CD4-positive, alpha-beta T cell (primary cell): ENCODE measurements at places on chromosomes 1 and 21. TPM values are rescaled to one million over a fixed set of nuclear protein-coding genes. Genes with fewer than 3 reads are reported as not detected.

Gene SFN
- 2.0 TPM for total RNA-seq

Gene CFHR2
- total RNA-seq, result not detected

Gene URB1
- 5.7 TPM for total RNA-seq

Gene SYCP1
- not detected for total RNA-seq

Gene GBP7
- not detected for total RNA-seq

Gene LRRC38
- not detected for total RNA-seq

Gene CFHR1
- not detected for total RNA-seq

Gene UBR4
- total RNA-seq, result 116 TPM

- DNase-seq, result no peak
- H3K27me3 ChIP-seq, result no peaks in the 10 kb centered on the region
- no peaks in the 10 kb centered on the region for H3K4me1 ChIP-seq
- H3K27ac ChIP-seq, result no peak overlapping the region
- H3K36me3 ChIP-seq, result no peaks in the 10 kb centered on the region
- no peak overlapping the region for H3K4me3 ChIP-seq
These were observed 93.3 kb downstream of the FAM78B start for GRCh38 chr1:166073489-166073888.

DNA sequence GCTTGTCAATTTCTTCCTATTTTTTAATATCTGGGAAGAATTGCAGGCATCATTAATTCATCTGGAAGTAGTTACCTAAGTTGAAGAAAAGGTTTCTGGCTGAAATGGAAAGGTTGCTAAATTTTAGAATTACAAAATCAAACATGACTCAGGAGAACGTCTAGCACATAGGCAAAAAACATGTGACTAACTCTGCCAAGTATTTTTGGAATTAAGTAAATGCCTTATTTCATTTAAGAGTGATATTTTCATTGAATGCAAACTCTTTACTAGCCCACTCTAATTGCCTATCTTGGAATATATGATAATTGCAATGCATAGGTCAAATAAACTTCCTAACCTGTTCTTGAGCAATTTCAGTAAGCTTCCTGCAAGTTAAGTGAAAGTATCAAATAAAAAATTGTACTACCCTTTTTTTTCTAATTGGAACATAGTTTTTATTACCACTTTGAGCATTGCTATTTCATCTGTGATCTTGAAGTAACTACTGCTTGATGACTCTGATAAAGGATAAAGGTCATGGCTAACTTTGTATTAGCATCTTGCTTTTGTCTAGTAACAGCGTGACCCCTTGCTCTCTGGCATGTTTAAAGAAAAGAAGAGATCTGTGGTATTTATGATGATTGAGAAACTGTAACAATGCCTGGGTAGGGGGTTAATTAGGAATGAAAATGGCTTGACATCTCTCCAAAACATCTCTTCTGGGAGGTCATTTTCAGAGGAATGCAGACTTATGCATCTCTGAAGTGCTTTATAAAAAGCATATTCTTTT, 208.3 kb upstream of the NCAM2 start:
- H3K4me1 ChIP-seq, result no peaks in the 10 kb centered on the region
- no peak for DNase-seq
- no peaks in the 10 kb centered on the region for H3K36me3 ChIP-seq
- H3K4me3 ChIP-seq, result no peak overlapping the region
- no peak overlapping the region for H3K27ac ChIP-seq

DNA sequence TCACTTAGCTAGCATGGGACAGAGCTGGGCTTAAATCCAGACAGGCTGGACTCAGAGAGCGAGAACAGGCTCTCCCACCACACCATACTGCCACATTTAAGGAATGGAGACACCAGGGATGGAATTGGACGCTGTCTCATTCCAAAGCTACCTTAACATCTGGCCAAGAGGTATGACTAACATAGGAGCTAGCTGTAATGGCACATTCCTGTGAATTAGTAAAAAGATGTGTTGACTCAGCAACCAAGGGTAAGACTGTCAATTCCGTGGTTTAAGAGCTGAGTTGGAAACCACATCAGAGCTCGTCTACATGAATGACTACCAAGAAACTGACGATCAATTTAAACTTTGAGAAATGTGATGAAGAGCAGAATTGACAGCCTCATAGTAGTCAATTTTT, 8.3 kb upstream of the TNFRSF9 start:
- H3K27ac ChIP-seq, result no peak overlapping the region
- H3K4me1 ChIP-seq, result peaks cover 18% of the 10 kb centered on the region
- no peak overlapping the region for H3K4me3 ChIP-seq
- H3K36me3 ChIP-seq, result no peaks in the 10 kb centered on the region
- peak; percentile 7 for DNase-seq

DNA sequence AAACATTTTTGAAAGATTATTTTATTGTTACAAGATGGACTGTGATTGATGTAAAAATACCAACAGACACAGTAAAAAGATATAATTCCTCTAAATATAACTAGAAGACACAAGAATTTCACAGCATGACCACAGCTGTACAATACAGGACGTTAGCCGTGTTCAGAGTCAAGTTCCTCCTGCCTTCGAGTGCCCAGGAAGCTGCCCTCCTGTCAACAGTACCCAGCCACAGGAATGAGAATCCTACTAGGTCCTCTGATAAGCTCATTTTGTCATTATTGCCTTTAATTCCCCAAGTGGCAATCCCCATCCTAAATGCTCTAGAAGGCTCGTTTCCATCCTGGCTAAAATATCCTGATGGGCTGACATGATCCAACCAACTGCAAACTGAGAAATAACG, 16.4 kb upstream of the CAPN2 start:
- H3K4me1 ChIP-seq, result peaks cover 8% of the 10 kb centered on the region
- no peaks in the 10 kb centered on the region for H3K36me3 ChIP-seq
- H3K4me3 ChIP-seq, result no peak overlapping the region
- DNase-seq, result no peak
- H3K27me3 ChIP-seq, result no peaks in the 10 kb centered on the region

- H3K27ac ChIP-seq, result no peak overlapping the region
- no peak overlapping the region for H3K4me3 ChIP-seq
- no peak for DNase-seq
These were observed 10.6 kb downstream of the CBR1 start for GRCh38 chr21:36080386-36080785.

GRCh38 chr1:172185996-172186395, 234.5 kb upstream of the C1orf105 start:
- no peak overlapping the region for H3K4me3 ChIP-seq
- peaks cover 6% of the 10 kb centered on the region for H3K4me1 ChIP-seq
- no peaks in the 10 kb centered on the region for H3K27me3 ChIP-seq

DNA sequence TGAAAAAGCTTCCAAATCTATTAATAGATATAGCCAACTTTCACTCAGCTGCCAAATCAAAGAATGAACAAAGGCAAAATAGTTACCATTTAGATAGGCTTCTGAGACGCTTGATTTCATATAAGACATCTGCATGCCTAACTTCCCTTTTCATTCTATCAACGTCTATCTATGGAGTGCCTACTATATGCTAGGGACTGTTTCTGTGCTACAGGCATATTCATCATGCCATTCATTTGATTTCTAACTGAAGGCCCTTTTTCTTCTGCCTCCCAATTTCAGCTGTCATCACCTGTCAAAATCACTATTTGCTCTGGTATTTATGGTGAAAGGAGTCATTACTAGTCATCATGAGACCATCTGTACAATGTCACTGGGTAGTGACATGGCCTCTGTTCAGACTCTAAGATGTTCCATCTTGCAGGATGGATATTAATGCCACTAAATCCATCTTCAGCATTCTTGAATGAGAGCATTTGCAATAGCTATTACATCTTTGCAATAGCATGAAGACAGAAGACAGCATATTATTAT, 4.3 kb upstream of the KRTAP13-1 start:
- no peak overlapping the region for H3K4me3 ChIP-seq
- no peaks in the 10 kb centered on the region for H3K4me1 ChIP-seq
- no peaks in the 10 kb centered on the region for H3K36me3 ChIP-seq
- H3K27me3 ChIP-seq, result no peaks in the 10 kb centered on the region
- DNase-seq, result no peak

- no peak overlapping the region for H3K27ac ChIP-seq
- no peaks in the 10 kb centered on the region for H3K27me3 ChIP-seq
- H3K36me3 ChIP-seq, result no peaks in the 10 kb centered on the region
- no peak for DNase-seq
These were observed 70.9 kb downstream of the APP start for GRCh38 chr21:26099610-26100219.

DNA sequence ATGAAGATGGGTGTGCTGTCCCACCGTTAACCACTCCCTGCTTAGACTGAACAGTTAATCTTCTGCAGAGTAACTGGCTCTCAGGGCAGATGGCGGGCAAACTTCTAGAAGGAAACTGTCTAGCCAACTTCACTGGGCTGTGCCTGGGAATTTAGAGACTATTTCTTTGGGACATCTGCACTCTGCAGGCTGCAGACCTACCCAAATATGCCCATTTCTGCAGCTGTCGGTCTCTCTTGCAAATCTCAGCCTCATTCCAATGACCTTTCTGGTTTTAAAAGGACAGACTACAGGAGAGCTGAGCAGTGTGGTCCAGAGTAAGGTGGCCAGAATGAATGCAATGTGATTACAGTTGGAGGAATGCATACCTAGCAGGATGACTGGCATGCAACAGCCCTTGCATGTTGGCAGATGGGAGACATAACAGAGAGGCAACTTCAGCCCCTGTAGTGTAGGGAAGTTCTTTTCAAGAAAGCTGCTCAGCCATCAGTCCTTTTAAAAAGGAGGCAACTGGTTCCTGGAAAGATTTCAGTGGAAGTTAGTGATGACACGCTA, 26.3 kb upstream of the IL20 start:
- no peaks in the 10 kb centered on the region for H3K27me3 ChIP-seq
- H3K4me3 ChIP-seq, result no peak overlapping the region
- H3K27ac ChIP-seq, result no peak overlapping the region
- H3K4me1 ChIP-seq, result no peaks in the 10 kb centered on the region
- H3K36me3 ChIP-seq, result no peaks in the 10 kb centered on the region
- no peak for DNase-seq

DNA sequence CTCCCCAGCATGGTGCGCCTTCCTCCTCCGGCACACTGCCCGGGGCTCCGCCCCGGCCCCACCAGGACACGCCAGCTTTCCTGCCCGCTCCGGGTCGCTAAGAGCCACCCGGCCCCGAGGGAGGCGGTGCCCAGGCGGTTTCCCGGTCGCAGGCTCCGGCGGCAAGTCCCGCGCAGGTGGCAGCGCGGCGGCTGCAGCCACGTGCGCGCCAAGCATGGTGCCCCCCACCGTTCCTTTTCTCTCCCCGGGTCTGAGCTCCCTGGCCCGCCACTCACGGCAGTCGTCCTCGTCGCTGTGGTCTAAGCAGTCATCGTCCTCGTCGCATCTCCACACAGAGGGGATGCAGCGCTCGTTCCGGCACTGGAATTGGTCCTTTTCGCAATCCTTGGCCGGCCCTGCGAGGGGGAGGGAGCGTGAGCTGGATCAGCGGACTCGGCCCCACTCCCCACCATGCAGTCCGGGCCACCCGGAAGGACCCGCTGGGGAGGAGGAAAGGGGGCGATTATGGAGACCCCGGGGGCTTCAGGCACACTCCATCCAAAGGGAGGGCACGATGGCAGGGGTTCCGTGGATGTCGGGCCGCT, 1.2 kb downstream of the LRP8 start:
- no peak overlapping the region for H3K27ac ChIP-seq
- H3K4me1 ChIP-seq, result peaks cover 26% of the 10 kb centered on the region
- H3K27me3 ChIP-seq, result no peaks in the 10 kb centered on the region
- DNase-seq, result no peak
- H3K36me3 ChIP-seq, result peaks cover 2% of the 10 kb centered on the region

GRCh38 chr1:95994643-95995042, 726.9 kb upstream of the PTBP2 start:
- no peaks in the 10 kb centered on the region for H3K27me3 ChIP-seq
- no peak for DNase-seq
- H3K27ac ChIP-seq, result no peak overlapping the region
- no peak overlapping the region for H3K4me3 ChIP-seq
- no peaks in the 10 kb centered on the region for H3K36me3 ChIP-seq

DNA sequence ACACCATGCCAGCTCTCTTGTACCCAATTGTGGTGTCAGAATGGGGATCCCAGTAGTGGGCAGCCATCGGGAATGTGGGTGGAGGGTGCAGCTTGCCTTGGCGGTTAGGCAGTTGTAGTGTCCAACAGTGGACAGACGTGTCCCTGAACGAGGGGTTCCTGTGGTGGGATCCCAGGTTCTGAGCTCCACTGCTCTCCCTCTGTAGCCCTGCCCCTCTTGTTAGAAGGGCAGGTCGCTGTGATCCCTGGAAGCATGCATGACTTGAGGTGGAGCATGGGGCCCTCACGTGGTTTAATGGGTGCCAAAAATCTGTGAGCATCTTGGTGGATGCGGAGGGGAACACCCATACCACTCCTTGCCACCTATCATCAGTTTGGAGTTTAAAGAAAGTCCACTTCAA, 4.3 kb downstream of the GALNT2 start:
- DNase-seq, result no peak
- peaks cover 1% of the 10 kb centered on the region for H3K36me3 ChIP-seq
- H3K27ac ChIP-seq, result no peak overlapping the region
- H3K4me3 ChIP-seq, result no peak overlapping the region
- H3K4me1 ChIP-seq, result peaks cover 19% of the 10 kb centered on the region
- H3K27me3 ChIP-seq, result no peaks in the 10 kb centered on the region

GRCh38 chr21:39197448-39198233, 14.4 kb upstream of the PSMG1 start:
- H3K4me1 ChIP-seq, result no peaks in the 10 kb centered on the region
- no peak overlapping the region for H3K27ac ChIP-seq
- H3K27me3 ChIP-seq, result no peaks in the 10 kb centered on the region
- peaks cover 78% of the 10 kb centered on the region for H3K36me3 ChIP-seq

DNA sequence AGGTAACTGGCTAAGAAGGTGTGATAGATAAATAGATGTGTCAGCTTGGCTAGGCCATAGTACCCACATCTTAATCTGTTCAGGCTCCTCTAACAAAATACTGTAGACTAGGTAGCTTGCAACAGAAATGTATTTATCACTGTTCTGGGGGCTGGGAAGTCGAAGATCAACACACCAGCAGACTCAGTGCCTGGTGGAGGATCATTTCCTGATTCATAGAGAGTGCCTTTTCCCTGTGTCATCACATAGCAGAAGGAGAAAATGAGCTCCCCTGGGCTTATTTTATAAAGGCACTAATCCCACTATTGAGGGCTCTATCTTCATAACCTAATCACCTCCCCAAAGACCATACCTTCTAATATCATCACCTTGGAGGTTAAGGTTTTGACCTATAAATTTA, 532.7 kb upstream of the OLFM3 start:
- DNase-seq, result no peak
- no peaks in the 10 kb centered on the region for H3K36me3 ChIP-seq
- H3K4me3 ChIP-seq, result no peak overlapping the region
- H3K27me3 ChIP-seq, result no peaks in the 10 kb centered on the region
- no peaks in the 10 kb centered on the region for H3K4me1 ChIP-seq

GRCh38 chr1:43933386-43934100, at the start of gene ARTN:
ARTN (plus strand) TSS chr1:43933801; CDS start chr1:43935657, 1,856 bp downstream.
- peaks cover 35% of the 10 kb centered on the region for H3K27me3 ChIP-seq
- peaks cover 4% of the 10 kb centered on the region for H3K36me3 ChIP-seq
- DNase-seq, result no peak
- H3K27ac ChIP-seq, result no peak within 1 kb of the TSS
